ENCODE measurements at places on chromosomes 11 and 22.

DNA sequence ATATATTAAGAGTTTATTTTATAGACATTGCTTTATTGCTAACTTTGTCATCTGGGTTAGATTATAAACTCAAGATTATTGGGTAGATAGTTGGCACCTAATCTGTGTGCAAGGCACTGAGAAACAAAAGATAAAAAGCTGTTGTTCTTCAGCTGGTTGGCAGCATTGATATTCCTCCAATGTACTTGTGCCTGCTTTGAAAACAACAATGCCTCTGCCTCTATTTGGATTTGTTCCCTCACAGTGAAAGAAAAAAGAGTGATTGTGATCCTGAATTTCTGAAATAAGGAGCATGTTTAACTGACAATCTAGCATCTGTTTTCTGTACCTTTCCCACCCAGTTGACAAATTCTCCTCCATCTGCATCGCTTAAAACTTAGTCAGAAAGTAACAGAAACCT, 98.3 kb downstream of the TYR start:
- DNase-seq, result no peak

GRCh38 chr11:2770096-2770751, 70.4 kb upstream of the KCNQ1OT1 start:
- DNase-seq, result no peak

- DNase-seq, result no peak
Measured at GRCh38 chr11:82814379-82814778, 80.7 kb upstream of the FAM181B start.

DNA sequence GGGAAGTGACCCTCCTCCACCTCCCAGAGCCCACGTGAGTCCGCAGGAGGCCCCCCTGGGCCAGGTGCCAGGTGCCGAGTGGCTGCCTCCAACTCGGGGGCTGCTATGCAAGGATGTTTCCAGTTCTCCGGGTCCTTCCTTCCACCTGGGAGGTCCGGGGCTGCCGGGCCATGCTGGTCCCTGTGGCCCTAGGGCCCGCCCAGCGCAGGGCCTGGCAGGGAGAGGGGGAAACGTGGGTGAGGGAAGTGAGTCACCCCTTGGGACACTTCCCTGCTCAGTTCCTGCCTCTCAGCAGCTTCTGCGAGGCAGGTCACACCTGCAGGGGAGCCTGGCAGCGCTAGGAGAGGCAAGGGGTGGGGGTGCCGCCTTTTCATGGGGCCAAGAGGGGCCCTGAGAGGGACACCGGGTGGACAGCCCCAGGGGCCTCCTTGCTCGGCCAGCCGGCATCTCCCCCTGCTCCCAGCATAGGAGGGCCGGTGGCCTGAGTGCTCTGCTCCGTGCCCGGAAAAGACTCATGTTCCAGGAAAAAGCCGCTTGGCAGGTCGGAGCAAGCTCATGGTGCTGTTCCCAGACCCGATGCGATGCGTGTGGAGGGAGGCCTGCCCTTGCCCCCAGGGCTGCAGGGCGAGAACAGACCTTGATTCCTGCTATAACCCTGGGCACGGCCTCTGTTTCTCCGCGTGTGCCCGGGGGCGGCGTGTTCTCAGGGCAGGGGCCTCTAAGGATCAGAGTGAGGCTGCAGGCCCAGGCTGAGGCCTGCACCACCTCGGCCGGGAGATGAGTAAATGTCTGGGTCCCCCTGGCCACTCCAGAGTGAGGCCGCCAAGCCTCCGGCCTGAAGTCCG, 30.3 kb upstream of the WNT7B start:
- DNase-seq, result no peak

DNA sequence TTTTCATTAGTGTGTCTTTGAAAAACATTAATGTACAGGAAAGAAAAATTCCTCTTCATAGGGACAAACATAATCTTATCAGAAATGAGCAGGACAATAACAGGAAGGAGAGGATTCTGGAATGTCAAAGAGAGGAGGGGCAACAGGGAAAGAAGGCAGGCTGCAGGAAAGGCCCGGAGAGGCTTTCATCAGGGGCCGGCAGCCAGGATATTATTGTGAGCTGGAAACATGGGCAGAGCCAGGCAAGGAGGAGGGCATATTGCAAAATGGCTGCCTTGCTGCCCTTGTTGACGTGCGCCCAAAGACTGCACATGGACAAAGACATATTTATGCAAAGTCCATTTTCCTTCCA, 433.7 kb downstream of the ETS1 start:
- no peak for DNase-seq

- no peak for DNase-seq
Measured at GRCh38 chr22:19884161-19884953, 29.7 kb upstream of the GNB1L start.

DNA sequence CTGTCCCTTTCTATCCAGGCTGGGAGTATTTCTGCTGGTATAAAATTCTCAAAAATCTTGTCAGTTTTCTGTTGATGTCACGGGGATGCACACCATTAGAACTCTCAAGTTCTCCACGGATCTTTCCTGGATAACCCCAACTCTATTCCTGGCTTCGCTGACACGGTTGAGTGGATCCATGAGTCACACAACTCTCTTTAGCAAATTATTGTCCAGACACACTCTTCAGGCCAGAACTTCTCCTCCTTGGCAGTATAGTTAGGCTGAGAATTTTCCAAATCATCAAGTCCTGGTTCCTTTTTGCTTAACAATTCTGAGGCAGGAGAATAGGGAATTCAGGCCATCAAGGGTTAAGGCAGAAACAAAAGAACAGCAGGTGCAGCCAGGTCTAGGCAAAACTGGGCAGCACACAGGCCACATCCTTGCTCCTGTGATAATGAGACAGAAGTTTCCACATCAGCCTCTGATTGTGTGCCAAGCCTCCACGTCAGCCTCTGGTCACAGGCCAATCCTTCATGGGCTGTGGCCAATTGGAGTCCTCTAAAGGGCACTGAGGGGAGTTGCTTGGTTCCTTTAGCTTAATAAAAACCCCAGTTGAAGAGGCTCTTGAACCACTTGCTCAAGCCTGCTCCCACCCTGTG, 5.7 kb upstream of the ACAT1 start:
- peak; percentile 62 for DNase-seq

- no peak for DNase-seq
Measured at GRCh38 chr11:125156346-125157117, 8.0 kb upstream of the PKNOX2 start.

- DNase-seq, result no peak
Measured at GRCh38 chr11:133529807-133530500, 2.3 kb downstream of the OPCML start.

GRCh38 chr22:41341012-41341411, 39.7 kb downstream of the ZC3H7B start:
- DNase-seq, result no peak

GRCh38 chr11:64767344-64768299, 7.8 kb upstream of the PYGM start:
- DNase-seq, result no peak

DNA sequence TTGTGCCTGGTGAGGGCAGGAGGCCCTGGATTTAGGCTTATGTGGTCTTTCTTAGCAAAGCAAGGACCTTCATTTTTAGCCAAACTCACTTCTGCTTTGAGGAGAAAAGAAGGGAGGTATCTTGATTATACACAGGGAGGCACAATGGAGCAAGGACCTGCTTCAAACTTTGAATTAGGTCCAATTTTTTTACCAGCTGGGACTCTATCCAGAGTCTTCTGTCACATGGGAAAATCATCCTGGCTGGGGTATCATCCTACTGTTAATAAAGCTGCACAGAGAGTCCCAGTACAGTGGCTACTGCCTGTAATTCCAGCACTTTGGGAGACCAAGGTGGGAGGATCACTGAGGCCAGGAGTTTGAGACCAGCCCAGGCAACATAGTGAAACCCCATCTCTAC, 87.8 kb downstream of the CWC15 start:
- no peak for DNase-seq

GRCh38 chr11:71145988-71146824, 106.2 kb downstream of the SHANK2 start:
- no peak for DNase-seq

DNA sequence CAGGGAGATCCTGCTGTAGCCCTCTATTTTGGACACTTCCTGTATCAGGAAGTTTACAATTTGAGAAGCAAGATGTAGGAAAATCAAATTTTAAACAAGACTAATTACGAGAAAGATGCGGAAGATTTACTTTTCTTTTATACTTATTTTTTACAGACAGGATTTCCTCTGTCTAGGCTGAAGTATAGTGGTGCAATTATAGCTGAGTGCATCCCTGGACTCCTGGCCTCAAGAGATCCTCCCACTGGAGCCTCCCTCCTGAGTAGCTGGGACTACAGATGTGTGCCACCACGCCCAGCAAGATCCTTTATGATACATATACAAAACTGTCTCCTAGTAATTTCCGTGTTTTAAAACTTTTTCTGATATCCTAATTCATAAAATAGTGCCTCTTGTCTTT, 17.2 kb upstream of the CARD18 start:
- DNase-seq, result no peak

DNA sequence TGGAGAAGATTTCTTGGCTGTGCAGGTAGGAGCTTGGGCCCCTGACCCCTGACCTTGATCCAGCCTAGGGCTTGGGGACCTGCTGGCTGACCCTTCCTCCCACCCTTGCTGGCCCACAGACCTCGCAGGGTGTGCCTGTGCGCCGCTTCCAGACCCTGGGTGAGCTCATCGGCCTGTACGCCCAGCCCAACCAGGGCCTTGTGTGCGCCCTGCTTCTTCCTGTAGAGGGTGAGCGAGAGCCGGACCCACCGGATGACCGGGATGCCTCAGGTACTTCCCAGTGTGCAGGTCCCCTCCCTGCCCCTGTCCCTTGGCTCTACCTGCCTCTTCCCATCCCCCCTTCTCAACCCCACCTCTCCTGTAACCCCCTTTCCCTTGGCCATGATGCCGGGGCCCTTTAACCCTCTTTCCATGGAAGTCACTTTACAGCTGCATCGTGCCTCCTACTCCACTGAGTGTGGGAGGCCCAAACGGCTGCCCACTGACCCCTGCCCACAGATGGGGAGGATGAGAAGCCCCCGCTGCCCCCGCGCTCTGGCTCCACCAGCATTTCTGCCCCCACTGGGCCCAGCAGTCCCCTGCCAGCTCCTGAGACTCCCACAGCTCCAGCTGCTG, 3.8 kb downstream of the INPPL1 start:
- no peak for DNase-seq

- no peak for DNase-seq
Measured at GRCh38 chr11:66834943-66835342, 8.3 kb upstream of the RCE1 start.

- DNase-seq, result no peak
Measured at GRCh38 chr22:29744902-29745301, 21.9 kb downstream of the ZMAT5 start.

GRCh38 chr11:8101421-8101820, 20.4 kb downstream of the TUB start:
- DNase-seq, result no peak

- DNase-seq, result no peak
Measured at GRCh38 chr11:85756401-85757200, 54.3 kb downstream of the SYTL2 start.

- no peak for DNase-seq
Measured at GRCh38 chr11:77435972-77436371, 37.9 kb downstream of the PAK1 start.

DNA sequence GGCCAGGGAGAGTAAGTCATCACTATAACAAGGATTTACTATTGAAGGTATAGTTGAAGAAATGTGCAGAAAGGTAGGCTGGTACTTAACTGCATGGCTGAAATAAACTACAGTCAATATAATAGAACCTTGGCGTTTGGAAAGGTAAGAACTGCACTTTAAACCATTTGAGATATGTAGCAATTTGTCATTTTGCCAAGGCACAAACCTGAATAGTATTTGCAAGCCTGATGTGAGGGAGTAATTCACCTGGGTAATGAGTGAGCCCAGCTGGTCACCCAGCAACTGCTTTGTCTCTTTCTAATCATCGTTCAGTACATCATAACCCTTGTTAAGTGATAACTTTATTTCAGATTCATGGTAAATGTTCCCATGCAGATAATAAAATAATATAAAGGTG, 62.3 kb upstream of the SCUBE2 start:
- no peak for DNase-seq

DNA sequence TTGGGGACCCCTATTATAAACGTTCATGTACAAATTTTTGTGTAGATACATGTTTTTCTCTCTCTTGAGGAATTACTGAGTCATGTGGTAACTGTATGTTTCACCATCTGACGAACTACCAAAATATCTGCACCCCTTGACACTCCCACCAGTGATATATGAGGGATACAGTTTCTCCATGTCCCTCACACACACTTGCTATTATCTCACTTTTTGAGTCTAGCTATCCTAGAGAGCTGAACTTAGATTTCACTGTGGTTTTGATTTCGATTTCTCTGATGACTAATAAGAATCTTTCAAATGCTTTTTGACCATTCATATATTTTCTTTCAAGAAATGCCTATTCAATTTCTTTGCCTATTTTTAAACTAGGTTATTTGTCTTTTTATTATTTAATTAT, 200.2 kb downstream of the PGR start:
- DNase-seq, result no peak

DNA sequence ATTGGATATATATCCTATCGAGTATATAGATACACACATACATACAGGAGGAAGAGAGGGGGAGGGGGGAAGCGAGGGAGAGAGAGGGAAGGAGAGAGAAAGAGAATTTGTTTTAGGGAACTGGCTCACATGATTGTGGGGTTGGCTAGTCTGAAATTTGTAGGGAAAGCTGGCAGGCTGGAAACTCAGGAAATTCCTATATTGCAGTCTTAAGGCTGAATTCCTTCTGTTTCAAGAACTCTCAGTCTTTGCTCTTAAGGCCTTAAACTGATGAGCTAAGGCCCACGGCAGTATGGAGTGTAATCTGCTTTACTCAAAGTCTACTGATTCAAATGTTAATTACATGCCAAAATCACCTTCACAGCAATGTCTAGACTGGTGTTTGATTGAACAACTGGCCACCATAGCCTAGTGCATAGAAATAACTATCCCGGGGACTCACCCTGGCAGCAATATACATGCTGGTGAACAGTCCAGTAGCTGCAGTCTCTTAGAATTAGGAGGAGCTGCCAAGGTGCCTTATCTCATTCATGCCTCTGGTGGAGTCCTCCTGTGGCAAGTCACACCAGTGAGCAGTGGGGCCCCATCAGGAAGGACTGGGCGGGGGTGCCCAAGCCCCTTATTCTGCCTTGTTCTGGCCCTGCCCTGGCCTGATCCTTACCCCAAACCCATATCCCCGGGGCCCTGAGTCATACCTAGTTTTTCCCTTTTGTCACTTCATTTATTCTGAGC, 59.7 kb upstream of the AMPD3 start:
- DNase-seq, result no peak
